ENCODE measurements at places on chromosomes 3 and 15.

GRCh38 chr3:29637068-29637467, 356.2 kb downstream of the RBMS3 start:
- DNase-seq = no peak

GRCh38 chr15:33888176-33888575, 80.1 kb upstream of the CHRM5 start:
- no peak for DNase-seq

DNA sequence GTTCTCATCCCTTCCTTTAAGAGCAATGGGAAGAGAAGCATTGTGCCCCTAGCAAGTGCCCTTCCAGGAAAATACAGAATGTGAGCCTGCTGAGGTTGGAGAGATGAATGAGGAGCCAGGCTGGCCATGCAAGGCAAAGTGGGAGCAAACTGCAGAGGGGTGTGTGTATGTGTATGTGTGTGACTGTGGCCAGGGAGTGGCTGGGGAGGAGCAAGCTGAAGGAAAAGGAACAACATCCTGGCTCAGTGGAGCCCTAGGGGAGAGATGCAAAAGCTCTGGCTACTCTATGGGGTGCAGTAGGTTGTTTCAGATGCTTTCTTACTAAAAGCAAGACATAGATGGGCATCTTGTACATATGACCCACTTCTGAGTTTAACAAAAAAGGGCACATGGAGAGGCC, 20.6 kb downstream of the FOXP1 start:
- DNase-seq = no peak

GRCh38 chr3:135992072-135992471, 26.5 kb downstream of the PPP2R3A start:
- no peak for DNase-seq

GRCh38 chr3:130528120-130528519, 11.1 kb downstream of the COL6A6 start:
- DNase-seq = no peak

- DNase-seq = no peak
These were observed 399.6 kb upstream of the TBL1XR1 start for GRCh38 chr3:177596816-177597271.
